Cortex of kidney (tissue), 1 donor: ENCODE measurements at places on chromosomes 5 and 9.

- no peak for DNase-seq
Measured at GRCh38 chr9:134699343-134699740, 57.7 kb downstream of the COL5A1 start.

DNA sequence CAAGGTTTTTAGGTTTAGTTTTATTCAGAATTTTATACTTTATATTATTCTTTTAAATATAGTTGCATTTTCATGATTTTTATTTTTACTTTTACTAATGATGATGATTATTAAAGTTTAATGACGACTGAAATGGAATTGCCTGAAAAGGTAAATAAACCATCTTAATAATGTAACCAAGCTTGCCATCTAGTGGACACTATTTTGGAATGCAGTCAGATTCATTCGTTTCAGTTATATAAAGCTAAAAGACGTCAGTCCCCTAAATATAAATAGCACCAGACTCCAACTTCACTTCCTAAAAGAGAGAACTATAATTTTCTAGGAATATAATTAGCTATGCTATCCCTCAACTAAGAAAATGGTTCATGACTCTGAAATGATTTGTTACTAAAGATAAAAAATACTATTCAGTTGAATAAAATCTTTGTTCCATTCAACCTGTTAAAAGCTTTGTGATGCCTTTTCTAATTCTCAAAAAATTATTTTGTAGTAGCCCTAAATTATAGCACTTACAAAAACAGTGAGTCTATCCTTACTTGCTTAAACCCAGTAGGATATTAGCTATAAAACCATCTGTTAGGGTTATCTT, 19.9 kb downstream of the ABITRAM start:
- DNase-seq: no peak

DNA sequence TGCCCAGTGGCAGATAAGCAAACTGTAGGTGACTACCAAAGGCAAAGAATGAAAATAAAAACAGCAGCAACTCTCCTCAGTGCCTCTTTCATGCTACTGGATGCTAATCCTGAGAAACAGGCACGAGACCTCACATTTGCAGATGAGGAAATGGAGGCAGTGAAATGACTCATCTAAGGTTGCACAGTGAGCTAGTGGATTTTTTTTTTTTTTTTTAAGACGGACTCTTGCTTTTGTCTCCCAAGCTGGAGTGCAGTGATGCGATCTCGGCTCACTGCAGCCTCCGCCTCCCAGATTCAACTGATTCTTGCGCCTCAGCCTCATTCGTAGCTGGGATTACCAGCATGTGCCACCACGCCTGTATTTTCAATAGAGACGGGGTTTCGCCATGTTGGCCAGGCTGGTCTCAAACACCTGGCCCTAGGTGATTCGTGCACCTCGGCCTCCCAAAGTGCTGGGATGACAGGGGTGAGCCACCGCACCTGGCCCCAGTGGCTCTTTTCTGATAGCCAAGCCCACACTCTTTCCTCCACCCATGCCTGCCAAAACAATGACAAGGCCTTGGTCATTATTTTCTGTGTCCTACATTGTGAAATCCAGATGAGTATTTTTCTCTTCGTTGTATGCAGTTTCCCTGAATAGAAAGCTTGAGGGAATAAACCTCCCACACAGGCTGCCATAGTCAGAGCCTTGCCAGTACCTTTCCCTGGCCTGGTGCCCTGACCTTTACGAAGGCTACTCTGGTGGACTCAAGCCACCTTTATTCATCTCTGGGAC, 19.2 kb downstream of the DOCK2 start:
- no peak for DNase-seq

DNA sequence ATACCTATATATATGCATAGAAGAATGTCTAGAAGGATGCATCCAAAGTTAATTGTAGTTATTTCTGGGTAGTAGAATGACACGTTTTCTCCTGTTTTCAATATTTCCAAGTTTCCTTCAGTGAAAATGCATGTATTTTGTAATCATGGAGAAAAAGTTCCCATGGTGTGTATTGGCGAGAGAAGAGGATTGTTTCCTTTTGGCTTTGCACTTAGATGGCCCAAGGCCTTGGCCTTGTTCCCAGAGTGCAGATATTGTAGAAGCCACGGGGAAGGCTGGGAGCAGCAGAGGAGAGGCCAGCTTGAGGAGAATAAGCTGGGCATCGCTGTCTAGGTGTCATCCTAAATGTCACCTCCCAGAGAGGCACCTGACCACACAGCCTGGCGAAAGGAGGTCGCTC, 44.0 kb downstream of the IRF1 start:
- DNase-seq: no peak

- DNase-seq: no peak
Measured at GRCh38 chr5:85512896-85513295, 1104.8 kb upstream of the COX7C start.

DNA sequence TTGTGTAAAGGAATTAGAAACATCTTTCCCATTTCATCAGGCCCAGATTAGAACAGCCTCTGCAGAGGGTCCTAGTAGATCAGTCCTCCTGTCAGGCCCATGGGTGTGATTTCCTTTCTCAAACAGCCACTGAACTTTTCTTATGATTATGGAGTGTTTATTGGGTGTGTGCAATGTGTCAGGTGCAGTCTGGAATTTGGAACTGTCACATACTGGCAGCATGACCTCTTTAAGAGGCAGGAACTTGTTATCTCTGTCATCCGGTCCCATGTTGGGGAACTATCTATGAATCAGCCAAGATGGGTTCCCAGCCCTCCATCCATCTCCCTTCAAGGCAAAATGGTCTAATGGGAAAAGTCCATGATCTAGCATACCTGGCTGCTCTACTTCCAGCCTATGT, 11.6 kb upstream of the MEGF9 start:
- DNase-seq: no peak

GRCh38 chr5:76818844-76819831, at the start of gene F2RL1:
TSS of gene F2RL1 (plus strand) at chr5:76819030. CDS start at chr5:76819183, 153 bp downstream.
- peak; percentile 50 for DNase-seq

DNA sequence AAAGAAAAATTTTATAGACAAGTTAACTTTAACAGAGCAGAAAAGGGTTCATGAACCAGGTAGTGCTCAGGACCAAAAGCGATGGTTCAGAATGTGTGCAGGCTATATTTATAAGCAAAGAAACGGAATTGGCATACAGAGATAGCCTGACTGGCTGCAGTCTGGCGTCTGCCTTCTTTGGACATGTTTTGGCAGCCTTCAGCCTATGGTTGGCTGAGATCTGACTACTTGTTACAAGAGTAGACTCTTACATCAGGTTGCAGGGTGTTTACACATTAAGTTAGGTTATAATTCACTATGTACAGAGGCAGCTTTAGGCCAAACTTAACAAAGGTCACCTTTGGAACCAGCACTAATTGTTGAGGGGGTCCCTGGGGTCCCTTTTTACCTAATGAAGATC, 7.0 kb downstream of the NOP16 start:
- no peak for DNase-seq

DNA sequence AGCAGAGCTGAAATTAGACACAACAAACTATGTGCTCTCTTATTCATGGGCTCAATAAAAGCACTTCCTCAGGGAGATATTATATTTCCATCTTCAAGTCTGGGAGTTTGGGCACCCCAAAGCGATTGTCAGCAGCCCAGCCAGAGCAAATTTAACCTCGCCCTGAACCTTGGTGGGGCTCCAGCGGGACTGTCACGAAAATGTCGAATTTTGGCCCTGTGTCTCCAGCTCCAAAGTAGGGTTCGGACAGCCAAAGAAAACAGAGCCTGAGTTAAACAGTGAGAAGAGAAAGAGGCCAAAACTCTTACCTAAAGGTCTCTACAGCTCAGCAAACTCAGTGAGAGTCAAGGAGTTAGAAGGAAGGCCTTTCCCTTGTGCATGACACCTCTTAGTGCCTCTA, 432.9 kb downstream of the SPATA31D1 start:
- DNase-seq: no peak

DNA sequence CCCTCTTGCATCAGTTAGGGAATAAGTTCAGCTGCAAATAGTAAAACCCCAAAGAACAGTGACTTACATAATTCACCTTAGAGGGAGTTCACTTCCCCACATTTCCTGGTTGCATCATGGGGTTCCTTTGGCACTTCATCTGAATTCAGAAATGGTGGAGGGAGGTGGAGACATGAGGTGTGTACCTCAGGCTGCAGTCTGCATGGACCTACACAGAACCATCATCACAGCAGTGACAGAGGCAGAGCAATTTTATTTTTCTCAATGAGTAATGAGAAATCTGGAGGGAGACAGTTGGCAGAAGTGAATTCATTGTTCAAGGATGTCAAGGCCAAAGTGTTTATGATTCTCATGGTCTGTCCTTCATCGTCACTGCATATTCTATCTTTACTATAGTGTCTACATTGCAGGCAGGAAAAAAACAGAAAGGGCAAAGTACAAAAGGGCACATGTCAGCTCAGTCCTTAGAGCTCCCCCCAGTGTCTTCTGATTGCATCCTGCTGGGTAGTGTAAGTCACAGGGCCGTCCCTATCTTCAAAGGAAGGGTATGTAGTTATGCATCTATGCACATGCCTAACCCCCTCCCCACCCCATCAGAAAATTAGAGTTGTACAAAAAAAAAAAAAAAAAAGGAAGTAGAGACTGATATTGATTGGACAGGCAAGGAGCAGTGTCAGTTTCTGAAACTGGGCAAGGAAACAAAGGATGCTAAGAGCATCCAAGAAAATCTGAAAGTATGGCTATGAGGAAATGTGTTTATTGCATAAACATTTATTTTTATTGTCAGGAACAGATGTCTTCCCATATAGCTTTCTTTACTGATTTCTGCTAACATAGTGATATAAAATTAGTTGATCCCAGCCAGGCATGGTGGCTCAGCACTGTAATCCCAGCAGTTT, 132.7 kb upstream of the APC start:
- no peak for DNase-seq

DNA sequence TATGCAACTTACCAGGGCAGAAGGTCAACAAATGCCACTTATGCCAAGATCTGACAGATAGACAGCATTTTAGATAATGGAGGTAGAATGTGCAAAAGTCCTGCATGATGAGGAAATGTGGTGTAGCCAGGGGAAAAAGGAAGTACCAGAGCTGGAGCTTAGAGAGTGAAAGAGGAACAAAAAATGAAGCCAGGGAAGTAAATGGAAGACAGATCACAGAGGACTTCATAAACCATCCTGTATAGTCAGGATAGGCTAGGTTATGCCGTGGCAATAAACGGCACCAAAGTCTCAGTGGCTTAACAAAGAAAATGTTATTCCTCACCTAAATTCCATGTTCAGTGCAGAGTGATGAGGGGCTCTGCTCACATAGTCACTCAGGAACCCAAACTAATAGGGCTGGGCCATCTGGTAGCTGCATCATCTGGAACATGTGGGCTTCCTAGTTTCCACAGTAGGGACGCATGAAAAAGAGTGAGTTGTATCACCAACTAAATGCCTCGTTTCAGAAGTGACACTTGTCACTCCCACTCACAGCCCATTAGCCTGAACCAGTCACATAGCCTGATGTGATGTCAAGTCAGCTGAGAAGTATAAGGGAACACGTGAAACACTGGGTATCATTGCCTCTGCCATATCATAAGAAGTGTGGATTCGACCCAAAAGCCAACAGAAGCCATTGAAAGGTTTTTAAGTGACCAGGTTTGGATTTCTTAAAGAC, 70.3 kb downstream of the SH3RF2 start:
- DNase-seq: no peak
